Nephron progenitor cell (in vitro differentiated cells): ENCODE measurements at places on chromosomes 7 and 10.

DNA sequence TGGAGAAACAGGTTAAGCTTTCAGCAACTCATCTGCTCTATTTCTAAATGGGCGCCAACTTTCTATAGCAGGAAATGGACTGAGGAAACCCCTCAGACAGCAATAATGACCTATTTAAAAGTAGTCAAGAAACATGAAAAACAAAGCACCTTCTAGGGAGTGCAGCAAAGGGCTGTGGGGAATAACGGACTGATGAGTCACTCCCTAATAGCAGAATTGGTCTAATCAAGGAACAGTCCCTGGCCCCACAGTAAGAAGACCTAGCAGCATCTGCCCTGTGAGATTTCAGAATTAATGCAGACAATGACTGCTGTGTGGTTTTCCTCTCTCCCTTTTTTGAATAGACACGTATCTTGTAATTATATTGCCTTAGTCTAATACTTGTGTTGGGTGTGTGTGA lies 602.9 kb downstream of the IPMK start:
- H3K27me3 ChIP-seq: peaks cover 8% of the 10 kb centered on the region
- H3K36me3 ChIP-seq: no peaks in the 10 kb centered on the region
- no peak for DNase-seq
- H3K4me3 ChIP-seq: no peak overlapping the region

- H3K4me1 ChIP-seq: peaks cover 10% of the 10 kb centered on the region
- DNase-seq: no peak
- H3K4me3 ChIP-seq: no peak overlapping the region
- H3K27me3 ChIP-seq: peaks cover 7% of the 10 kb centered on the region
- H3K27ac ChIP-seq: no peak overlapping the region
Observed at GRCh38 chr7:4256286-4256685, 425.8 kb upstream of the FOXK1 start.

GRCh38 chr7:130615583-130615982 lies 53.0 kb downstream of the COPG2 start:
- no peak for DNase-seq
- no peaks in the 10 kb centered on the region for H3K27me3 ChIP-seq
- H3K27ac ChIP-seq: no peak overlapping the region
- no peak overlapping the region for H3K4me3 ChIP-seq
- no peaks in the 10 kb centered on the region for H3K4me1 ChIP-seq

DNA sequence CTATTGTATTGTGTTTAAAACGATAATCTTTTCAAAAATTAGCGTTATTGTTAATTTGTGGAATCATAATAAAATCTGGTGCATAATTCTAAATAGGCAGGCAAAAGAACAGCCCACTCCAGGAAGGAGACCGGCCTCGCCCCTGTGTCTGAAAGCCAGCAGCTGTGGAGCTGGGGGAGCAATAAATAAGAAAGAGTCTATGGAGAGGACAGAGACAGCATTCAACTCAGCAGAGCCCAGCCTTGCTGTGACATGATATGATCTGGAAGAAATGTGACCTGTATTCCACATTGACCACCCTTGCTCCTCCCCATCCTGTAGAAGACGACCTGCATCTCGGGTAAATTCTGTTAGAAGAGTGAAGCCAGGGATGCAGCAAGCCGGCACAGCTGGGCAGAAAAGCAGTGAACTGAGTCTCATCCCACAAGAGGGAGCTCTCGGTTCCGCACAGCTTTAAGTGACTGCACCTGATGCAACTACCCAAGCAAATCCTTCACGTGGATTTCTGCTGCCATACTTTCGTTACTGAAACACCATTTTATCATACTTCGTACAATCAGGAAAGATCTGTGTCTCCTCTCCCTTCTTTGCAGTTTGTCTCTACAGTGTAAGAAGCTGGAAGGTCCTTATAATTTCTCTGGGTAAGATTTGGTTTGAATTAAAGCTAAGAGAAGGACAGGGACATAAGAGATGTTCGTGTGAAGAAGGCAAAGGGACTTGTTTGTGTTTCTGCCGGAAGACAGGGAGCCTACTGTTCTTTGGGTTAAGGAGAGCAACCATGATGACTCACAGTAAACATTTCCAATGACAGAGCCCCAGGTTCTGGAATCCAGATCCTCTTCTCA lies 427.1 kb downstream of the GPAM start:
- peak; percentile 53 for DNase-seq
- peaks cover 17% of the 10 kb centered on the region for H3K4me1 ChIP-seq
- H3K4me3 ChIP-seq: no peak overlapping the region
- H3K27me3 ChIP-seq: no peaks in the 10 kb centered on the region

- peaks cover 17% of the 10 kb centered on the region for H3K4me1 ChIP-seq
- no peaks in the 10 kb centered on the region for H3K27me3 ChIP-seq
- no peak overlapping the region for H3K4me3 ChIP-seq
- no peaks in the 10 kb centered on the region for H3K36me3 ChIP-seq
- H3K27ac ChIP-seq: no peak overlapping the region
Observed at GRCh38 chr7:107069457-107069856, 25.0 kb downstream of the PRKAR2B start.

GRCh38 chr7:23184709-23185359 lies 3.0 kb downstream of the NUP42 start:
- peaks cover 32% of the 10 kb centered on the region for H3K4me1 ChIP-seq
- DNase-seq: no peak
- H3K4me3 ChIP-seq: no peak overlapping the region
- no peak overlapping the region for H3K27ac ChIP-seq
- H3K36me3 ChIP-seq: peaks cover 62% of the 10 kb centered on the region
